ENCODE measurements at places on chromosomes 1 and 21. TPM values are rescaled to one million over a fixed set of nuclear protein-coding genes. Genes with fewer than 3 reads are reported as not detected.

DNA sequence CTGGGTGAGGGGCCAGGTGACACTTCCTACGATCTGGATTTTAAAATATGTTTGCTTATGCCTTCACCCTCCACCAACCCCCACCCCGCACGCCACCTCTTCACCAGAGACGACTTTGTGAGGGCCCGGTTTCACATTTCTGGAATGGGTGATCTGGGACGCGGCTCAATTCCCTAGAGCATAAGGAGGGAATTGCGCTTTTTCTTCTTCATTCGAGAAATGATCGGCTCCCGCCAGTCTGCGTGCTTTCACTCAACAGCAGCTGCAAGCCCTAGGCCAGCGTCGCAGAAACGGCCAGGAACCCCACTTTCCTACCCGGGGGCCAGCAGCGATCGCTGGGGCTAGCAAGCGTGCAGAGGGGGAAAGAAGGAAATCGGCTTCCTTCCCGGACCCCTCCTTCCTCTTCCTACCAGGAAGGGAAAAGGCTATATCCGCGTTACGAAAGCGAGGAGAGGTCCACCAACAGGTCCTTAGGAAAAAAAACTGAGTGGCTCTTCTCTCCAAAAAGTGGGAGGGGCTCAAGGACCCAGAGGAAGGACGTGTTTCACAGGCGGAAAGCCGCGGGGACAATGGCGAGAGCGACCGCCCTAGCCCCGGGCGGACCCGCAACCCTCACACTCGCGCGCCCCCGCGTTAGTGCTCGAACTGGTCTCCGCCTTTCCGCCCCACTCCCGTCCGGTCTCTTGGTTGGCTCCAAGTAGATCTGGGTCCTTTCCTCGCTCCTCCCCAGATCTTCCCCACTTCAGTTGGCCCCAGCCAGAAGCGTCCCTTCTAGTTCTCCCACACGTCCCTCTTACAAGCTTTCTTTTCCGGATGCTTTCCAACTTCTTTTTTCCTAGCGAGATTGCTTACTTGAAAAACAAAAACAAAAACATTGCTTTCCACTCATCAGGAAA, 1.1 kb upstream of the ADAMTS1 start:
- H3K4me1 ChIP-seq = peaks cover 38% of the 10 kb centered on the region
- H3K4me3 ChIP-seq = peak overlapping the region; percentile 91
- peak; percentile 80 for DNase-seq
- H3K36me3 ChIP-seq = peaks cover 24% of the 10 kb centered on the region
- H3K27ac ChIP-seq = peak overlapping the region; percentile 93

DNA sequence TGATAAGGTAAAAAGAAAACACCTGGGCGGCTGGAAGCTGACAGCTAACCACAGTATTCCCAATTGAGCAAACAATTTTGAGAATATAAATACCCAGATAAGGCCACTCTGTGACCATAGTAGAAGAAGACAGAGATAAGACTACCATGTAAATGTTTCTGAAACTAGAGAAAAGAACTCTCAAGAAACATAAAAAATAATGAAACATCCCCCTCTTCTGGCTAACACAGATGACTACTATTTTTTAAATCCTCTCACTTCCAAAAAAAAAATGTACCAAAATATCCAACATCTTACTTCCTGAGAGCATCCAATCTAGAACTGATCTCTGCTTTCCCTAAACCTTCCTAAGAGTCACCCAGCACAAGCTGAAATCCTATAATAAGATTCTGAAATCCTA, 125.9 kb downstream of the HFM1 start:
- no peak overlapping the region for H3K27ac ChIP-seq
- no peaks in the 10 kb centered on the region for H3K4me1 ChIP-seq
- no peaks in the 10 kb centered on the region for H3K36me3 ChIP-seq
- no peaks in the 10 kb centered on the region for H3K27me3 ChIP-seq
- no peak for DNase-seq
- H3K4me3 ChIP-seq = no peak overlapping the region

LMOD1 gene
- not detected for total RNA-seq

IGFN1 gene
- not detected for total RNA-seq

- peaks cover 5% of the 10 kb centered on the region for H3K36me3 ChIP-seq
- H3K27ac ChIP-seq = peak overlapping the region; percentile 18
- no peak overlapping the region for H3K4me3 ChIP-seq
- H3K4me1 ChIP-seq = peaks cover 8% of the 10 kb centered on the region
- peaks cover 4% of the 10 kb centered on the region for H3K27me3 ChIP-seq
These were observed 175.0 kb upstream of the TNR start for GRCh38 chr1:175918364-175918801.

GRCh38 chr1:109864930-109865612, 45.6 kb upstream of the CSF1 start:
- H3K4me1 ChIP-seq = no peaks in the 10 kb centered on the region
- H3K27me3 ChIP-seq = no peaks in the 10 kb centered on the region
- no peak for DNase-seq
- no peak overlapping the region for H3K27ac ChIP-seq
- no peak overlapping the region for H3K4me3 ChIP-seq

DNA sequence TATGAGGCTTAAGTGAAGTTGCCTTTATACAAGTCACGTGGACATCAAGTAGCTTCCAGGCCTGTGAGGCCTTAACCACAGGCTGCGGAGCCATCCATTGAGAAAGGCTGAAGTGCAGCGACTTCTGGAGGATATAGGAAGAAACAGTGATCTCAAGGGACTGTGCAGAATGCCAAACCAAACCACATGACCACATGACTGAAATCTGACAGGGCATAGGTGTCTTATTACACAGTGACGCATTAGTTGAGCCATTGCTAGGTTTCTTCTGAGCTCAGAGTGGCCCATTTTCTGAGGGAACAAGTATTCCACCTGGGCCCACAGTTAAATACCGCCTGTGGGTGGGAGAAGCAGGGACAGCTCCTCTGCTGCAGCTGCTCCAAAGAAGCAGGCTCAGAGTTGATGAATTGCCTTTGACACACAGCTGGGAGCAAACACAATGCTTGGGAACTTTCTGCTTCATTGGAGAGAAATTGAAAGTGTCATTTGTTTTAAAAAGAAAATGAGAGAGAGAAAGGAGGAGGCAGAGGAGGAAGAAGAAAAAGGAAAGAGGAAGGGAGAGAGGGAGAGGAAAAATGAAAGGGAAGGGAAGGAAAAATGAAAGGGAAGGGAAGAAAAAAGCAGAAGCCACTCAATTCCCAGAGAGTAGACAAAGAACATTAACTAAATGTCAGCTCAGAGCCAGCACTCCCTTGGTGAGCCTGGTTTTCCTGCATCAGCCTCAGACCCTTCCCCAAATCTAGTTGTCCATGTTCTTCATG, 94.4 kb downstream of the COLGALT2 start:
- peaks cover 16% of the 10 kb centered on the region for H3K4me1 ChIP-seq
- no peak overlapping the region for H3K27ac ChIP-seq
- H3K4me3 ChIP-seq = no peak overlapping the region
- no peaks in the 10 kb centered on the region for H3K36me3 ChIP-seq
- no peaks in the 10 kb centered on the region for H3K27me3 ChIP-seq
- DNase-seq = no peak

DNA sequence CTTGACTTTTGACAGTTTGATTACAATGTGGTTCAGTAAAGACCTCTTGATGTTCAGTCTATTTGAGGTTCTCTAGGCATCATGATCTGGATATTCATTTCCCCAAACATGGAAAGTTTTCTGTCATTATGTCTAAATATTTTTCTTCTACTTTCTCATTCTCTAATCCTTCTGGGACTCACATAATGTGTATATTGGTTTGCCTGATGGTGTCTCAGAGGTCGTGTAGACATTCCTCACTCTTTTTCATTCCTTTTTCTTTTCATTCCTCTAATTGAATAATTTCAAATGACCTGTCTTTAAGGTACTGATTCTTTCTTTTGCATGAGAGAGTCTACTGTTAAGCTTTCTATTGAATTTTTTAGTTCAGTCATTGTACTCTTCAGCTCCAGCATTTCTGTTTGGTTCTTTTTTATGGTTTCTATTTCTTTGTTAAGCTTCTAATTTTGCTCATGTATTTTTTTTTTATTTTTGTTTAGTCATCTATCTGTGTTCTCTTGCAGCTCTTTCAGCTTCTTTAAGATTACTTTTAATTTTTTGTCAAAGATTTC, 158.4 kb downstream of the GDAP2 start:
- no peaks in the 10 kb centered on the region for H3K27me3 ChIP-seq
- no peaks in the 10 kb centered on the region for H3K4me1 ChIP-seq
- no peak for DNase-seq

DNA sequence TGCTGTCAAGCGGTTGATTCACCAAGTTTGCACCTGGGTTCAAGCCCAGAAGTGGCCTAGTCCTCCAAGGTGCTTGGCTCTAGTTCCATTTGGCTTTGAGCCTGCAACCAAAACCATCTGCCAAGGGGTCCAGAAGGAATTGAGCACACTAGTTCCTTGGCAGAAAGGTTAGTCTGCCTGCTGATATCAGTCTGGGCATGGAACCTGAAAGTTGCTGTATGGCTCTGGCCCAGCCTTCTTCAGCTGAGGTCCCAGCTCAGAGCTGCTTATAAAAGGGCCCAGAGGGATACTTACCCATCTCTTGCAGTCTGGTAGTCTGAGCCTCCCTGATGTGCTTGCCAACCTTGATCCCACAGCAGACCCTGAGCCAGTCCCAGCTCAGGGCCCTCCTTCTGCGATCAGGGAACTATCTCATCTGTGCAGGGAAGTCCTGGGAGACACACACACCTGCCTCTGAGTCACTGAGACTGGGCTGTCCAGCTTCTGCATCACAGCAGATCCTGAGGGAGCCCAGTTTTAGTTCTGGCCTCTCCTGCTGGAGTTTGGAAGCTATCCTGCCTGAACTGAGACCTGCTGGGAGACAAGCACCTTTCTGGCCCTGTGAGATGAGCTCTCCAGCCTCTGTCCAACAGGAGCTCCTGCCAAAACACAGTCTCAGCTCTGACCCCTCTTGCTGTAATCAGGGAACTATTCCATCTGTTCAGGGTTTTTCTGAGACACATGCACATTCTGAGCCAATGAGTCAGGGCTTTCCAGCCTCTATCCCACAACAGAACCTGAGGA, 75.8 kb downstream of the CTH start:
- H3K4me3 ChIP-seq = no peak overlapping the region
- H3K27me3 ChIP-seq = peaks cover 6% of the 10 kb centered on the region
- no peak overlapping the region for H3K27ac ChIP-seq
- peaks cover 18% of the 10 kb centered on the region for H3K4me1 ChIP-seq

DNA sequence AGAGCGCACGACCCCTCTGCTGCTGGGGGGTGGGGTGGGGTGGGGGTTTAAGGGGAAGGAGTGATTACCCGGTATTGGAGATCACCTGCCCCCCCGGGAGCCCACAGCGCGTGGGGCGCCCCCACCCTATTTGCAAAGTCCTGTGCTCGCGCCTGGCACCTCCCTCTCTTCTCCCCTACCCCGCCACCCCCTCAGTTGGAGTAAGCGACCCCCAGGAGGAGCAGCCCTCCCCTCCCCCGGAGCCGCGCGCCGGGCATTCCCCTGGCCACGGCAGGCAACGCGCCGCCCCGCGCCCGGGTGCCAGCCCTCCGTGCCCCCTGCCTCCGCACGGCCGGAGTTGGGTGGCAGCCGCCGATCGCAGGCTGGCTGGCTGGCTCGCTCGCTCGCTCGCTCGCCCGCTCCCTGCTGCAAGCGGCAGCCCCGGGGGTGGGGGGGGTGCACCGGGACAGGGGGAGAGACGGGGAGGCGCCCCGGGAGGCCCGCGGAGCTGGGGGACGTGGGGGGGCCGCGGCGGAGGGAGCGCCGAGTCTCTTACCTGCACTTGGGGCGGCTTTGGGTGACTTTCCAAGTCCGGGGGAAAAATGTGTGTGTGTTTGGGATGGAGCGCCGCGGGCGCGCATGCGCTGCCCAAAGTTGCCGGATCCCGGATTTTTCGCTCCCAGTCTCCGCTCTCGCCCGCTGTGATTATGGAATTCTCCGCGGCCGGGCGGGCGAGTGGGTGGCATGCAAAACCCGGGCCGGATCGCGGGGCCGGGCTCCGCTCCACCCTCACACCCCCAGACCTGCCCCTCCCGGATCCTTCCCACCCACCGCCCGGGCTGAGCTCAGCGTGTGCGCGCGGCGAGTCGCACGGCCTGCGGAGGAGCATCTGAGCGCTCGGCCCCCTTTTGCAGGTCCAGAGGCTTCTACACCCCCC, at the start of gene CASZ1:
CASZ1 (minus strand) TSS at position 618 of the 916 bp plus-strand sequence. CDS start 102,757 bp downstream, outside the sequence.
- peaks cover 6% of the 10 kb centered on the region for H3K27me3 ChIP-seq
- DNase-seq = peak; percentile 89
- H3K27ac ChIP-seq = no peak within 1 kb of the TSS

TCHHL1 gene
- not detected for total RNA-seq

GRCh38 chr1:151908228-151908691, 1.1 kb downstream of the THEM4 start:
- H3K27ac ChIP-seq = no peak overlapping the region
- peaks cover 1% of the 10 kb centered on the region for H3K27me3 ChIP-seq
- H3K4me3 ChIP-seq = peak overlapping the region; percentile 56
- no peak for DNase-seq

- no peak for DNase-seq
- H3K27ac ChIP-seq = no peak overlapping the region
- peaks cover 3% of the 10 kb centered on the region for H3K27me3 ChIP-seq
- peaks cover 14% of the 10 kb centered on the region for H3K4me1 ChIP-seq
- H3K4me3 ChIP-seq = no peak overlapping the region
These were observed 711.2 kb downstream of the KCNT2 start for GRCh38 chr1:195897076-195897475.

PLEKHM2 gene
- total RNA-seq = 82.3 TPM

GRCh38 chr1:84957966-84958365, 38.9 kb downstream of the MCOLN2 start:
- H3K4me3 ChIP-seq = no peak overlapping the region
- DNase-seq = no peak
- H3K27ac ChIP-seq = no peak overlapping the region
- H3K4me1 ChIP-seq = peaks cover 9% of the 10 kb centered on the region
- H3K27me3 ChIP-seq = no peaks in the 10 kb centered on the region
- no peaks in the 10 kb centered on the region for H3K36me3 ChIP-seq

GRCh38 chr1:29838738-29839320, 602.5 kb downstream of the PTPRU start:
- no peak for DNase-seq
- H3K4me3 ChIP-seq = no peak overlapping the region
- H3K27me3 ChIP-seq = peaks cover 3% of the 10 kb centered on the region
- no peaks in the 10 kb centered on the region for H3K36me3 ChIP-seq
- H3K27ac ChIP-seq = no peak overlapping the region

SPRR1B gene
- total RNA-seq = not detected

UTS2 gene
- not detected for total RNA-seq
